ENCODE measurements at places on chromosomes 12 and 14. TPM values are rescaled to one million over a fixed set of nuclear protein-coding genes. Genes with fewer than 3 reads are reported as not detected.

GRCh38 chr14:44316647-44317440 lies 190.2 kb downstream of the FSCB start:
- DNase-seq = peak; percentile 98

- no peak for DNase-seq
These were observed 114.4 kb downstream of the ZNF664 start for GRCh38 chr12:124087266-124088051.

DNA sequence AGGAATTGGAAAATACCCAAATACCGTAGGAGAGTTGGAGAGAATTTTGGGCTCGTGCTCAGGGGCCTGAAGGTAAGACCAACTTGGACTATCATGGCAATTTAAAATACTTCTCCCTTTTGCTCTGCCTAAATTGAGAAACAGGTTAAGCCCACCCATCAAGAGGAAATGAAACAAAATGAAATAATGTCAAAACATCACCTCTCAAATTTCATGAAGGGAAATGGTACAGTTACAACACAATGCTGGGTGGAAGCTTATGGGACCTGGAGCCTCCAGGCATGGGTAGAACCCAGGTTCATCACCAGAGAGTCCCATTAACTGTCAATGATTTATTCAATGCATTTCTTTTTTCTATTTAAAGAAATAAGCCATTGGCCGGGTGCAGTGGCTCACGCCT lies 33.7 kb downstream of the FOS start:
- DNase-seq = no peak

- no peak for DNase-seq
These were observed 83.3 kb downstream of the CCER1 start for GRCh38 chr12:90871726-90872096.

DNA sequence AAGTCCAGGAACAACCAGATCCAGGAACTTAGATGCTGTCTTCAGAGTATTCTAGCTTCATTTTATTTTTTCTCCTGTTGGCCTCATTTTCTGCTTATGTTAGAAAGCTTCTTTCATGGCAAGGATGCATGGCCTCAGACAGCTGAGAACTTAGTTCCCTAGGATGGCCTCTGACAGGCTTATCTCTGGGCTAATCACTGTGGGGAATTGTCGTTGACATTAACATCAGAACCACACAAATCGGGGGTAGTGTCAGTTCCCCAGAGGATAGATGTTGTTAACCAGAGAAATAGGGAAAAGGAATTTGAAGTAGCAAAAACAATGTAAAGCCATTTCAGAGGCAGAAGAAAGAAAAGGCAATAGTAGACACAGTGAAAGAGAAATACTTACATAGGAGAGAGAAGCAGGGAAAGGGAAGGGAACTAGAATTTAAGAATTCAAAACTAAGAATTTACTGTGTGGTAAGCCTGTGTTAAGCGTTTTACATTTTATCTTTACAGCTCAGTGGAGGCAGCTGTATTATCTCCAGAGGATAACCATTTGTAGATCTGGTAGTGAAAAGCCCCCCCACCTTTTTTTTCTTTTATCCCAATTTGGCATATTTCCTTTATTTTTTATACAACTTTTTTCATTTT lies 21.8 kb downstream of the FUT8 start:
- no peak for DNase-seq

GRCh38 chr12:75437564-75437963 lies 43.0 kb upstream of the GLIPR1 start:
- peak; percentile 27 for DNase-seq

TMEM30B gene
- 85.3 TPM for total RNA-seq

GRCh38 chr14:74208642-74209041 lies 30.6 kb upstream of the VSX2 start:
- DNase-seq = no peak

DNA sequence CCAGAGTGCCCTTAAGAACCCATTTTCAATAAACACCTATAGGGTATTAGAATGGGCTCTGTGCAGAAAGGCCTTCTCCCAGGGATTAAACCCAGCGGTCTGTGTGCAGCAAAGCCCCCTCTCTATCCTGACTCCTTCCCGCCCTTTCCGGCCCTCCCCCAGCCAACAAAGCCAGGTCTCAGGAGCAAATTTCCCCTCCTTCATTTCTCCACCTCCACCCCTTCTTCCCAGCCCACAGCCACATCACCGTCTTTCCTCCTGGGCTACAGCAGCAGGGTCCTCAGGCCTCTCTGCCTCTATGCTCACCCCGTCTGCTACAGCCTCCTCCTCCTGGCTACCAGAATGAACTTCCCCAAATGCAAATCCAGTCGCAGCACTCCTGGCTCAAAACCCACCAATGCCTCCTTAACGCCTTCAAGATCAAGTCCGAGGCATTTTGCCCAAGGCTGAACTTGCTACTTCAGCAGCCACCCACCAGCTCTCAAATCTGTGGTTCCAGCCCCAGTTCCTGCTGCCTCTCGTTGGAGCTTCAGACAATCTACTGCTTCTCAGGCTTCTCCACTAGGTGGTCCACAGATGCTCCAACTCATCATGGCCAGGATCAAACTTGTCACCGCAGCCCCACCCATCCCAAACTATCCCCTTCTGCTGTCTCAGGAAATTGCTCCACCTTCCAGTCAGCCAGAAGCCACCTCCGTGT lies 134.8 kb downstream of the BCL11B start:
- no peak for DNase-seq

KLHL33 gene
- total RNA-seq = 0.17 TPM

DNA sequence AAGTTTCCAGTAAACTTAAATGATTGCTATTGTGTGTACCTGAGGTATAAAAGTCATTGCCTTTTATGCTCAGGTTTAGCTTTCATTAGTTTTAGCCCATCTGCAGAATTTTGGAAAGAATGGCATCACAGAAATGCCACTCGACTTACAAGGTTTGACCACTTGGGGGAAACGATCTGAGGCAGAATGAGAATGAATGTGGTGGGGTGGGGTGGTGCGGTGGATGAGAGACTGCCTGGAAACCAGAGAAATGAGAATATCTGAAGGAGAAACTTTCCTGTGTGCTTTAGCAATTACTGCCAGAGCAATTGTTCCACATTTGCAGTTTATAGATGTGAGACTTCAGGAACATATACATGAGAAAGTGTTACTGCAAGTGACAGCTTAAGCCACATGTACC lies 225.4 kb upstream of the PDE3A start:
- DNase-seq = no peak

HOXC12 gene
- 0.33 TPM for total RNA-seq

- DNase-seq = peak; percentile 40
These were observed 174.4 kb downstream of the TMEM121 start for GRCh38 chr14:105700622-105701288.

LRCOL1 gene
- not detected for total RNA-seq

- no peak for DNase-seq
These were observed 76.8 kb downstream of the TSPAN9 start for GRCh38 chr12:3154006-3154405.

GLT1D1 gene
- total RNA-seq = not detected

GRCh38 chr12:106227641-106228319 lies 20.0 kb downstream of the CKAP4 start:
- peak; percentile 65 for DNase-seq

LRRC10 gene
- not detected for total RNA-seq

- no peak for DNase-seq
These were observed 63.6 kb upstream of the MON2 start for GRCh38 chr12:62403031-62403430.

DNA sequence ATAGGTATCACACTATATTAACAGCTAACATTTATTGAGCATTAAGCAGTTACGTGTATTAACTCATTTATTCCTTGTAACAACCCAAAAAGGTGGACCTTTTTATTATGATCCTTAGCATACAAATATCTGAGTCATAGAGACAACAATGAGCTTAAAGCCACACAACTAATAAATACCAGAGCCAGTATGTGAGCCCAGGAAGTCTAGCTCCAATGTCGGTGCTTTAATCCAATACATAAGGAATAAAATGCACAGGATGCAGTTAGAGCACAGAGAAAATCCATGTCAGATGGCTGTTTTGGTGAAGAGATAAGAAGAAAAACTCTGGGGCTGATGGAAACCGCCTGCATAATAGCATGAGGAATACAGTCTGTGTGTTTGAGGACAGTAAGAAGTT lies 888.6 kb downstream of the TMTC2 start:
- DNase-seq = peak; percentile 46

DNA sequence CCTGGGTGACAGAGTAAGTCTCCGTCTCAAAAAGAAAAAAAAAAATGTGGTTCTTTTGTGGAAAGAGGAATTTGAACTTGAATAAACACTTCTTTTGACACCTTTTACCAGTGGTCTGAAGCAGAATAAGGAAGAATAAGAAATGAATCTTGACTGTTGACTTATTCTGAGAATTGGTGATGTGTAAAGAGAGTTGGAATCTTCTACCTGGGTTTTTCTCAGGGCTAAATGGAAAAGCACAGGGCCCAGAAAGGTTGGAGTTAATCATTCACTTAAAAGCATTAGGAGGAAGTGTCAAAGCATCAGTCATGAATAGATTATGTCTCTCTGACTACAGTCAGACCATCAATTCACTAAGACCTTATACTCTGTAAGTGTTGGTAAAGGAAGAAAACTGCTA lies 13.9 kb downstream of the PNMA1 start:
- DNase-seq = no peak

- no peak for DNase-seq
These were observed 436.6 kb downstream of the FUT8 start for GRCh38 chr14:65849091-65849490.

- DNase-seq = no peak
These were observed 389.2 kb upstream of the PRICKLE1 start for GRCh38 chr12:42978708-42979107.

RGS6 gene
- not detected for total RNA-seq
